ENCODE measurements at places on chromosomes 13 and 19.

DNA sequence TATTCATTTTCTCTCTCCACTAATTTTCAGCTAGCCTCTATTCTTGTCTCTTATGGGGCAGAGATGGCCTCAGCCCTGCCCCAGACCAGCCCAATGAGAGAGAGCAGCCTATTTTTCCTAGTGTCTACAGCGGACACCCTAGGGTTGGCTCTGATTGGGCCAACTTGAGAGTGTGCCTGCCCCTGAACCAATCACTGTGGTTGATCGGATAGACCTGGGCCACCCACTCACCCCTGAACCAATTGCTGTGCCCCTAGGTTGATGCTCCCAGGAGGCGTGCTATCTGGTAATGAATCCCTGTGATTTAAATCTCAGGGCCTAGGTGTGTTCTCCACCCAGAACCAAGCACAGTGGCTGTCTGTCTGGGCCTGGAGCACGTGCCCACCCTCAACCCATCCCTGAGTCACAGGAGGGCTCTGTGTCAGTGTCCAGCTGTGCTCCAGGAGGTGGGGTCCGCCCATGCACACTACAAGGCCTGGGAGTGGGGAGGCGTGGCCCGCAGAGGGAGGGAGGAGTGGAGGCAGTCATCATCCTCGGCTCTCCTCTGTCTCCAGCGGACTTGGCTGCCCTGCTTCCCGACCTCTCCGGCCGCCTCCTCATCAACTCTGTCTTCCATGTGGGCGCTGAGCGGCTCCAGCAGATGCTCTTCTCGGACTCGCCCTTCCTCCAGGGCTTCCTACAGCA is 14.9 kb upstream of the SCN1B start:
- no peak for DNase-seq

GRCh38 chr13:36665630-36666029 is 8.2 kb upstream of the SERTM1 start:
- DNase-seq: no peak

GRCh38 chr13:75906315-75906714 is 270.2 kb downstream of the LMO7 start:
- no peak for DNase-seq

- no peak for DNase-seq
These were observed 15.4 kb upstream of the FAM216B start for GRCh38 chr13:42766016-42766415.

- DNase-seq: no peak
These were observed 89.0 kb upstream of the CSNK1A1L start for GRCh38 chr13:37194428-37194861.

DNA sequence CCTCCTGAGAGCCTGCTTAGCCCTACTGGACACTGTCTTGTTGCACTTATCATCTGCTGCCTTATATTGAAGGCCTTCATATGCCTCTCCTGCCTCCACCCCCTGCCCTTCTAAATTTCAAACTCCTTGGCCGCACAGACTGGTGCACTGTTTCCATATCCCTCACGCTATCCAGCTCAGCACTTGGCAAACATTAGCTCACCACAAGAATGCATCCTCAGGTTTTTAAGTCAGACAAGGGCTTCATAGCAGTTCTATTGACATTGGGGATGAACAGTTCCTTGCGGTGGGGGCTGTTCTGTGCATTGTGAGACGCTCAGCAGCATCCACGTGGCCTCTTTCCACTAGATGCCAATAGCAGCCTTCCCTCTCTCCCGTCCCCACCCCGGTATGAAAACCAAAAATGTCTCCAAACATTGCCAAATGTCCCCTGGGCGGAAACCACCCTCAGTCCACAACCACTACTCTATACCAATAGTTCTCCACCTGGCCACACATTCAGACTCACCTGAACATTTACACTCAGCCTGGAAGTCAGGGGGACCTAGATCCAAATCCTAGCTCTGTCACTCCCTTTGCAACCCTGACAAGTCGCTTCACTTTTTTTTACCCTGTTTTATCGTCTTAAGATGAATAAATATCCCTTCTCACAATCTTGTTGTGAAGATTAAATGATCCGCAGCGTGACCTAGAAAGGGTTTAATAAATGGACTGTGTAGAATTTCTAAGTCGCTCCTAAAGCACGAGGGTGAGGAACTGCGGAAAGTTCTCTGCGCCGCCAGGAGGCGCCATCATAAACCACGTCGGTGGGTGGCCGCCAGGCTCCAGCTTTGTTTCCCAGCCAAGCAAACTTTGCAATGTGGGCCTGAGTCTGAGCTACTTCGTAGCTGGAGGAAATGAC is 3.6 kb upstream of the CEACAM3 start:
- no peak for DNase-seq

- DNase-seq: no peak
These were observed 1.8 kb downstream of the MBD3 start for GRCh38 chr19:1590641-1591397.

DNA sequence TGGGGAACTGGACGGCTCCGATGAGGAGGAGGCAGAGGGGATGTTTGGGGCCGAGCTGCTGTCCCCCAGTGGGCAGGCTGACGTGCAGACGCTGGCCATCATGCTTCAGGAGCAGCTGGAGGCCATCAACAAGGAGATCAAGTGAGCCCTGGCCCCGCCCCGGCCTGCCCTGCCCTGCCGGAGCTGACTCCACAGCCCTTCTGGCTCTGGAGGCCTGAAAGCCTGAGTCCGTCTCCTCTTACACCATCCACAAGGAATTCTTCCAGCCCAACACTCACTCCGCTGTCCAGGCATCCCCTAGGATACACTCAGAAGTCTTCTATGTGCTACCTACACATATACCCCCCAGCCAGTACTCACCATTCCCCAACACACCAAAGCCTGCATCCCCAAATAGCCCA is 17.4 kb downstream of the PPFIA3 start:
- DNase-seq: no peak

DNA sequence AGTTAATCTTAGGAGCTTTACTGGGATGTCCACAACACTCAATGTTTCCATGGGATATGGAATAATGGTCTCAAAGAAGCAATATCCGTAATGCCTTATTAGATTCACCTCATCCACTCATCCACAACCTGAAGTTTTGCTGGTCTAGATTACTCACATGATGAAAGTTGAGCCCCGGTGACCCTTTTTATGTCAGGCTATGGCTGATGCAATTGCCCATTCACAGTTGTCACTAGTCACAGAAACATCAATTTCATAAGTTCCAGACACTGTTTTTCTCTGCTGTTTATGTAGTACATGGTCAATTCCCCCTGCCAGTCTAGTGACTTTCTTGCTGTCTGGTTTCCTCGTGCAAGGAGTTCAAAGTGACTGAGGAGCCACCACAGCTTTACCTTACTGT is 491.2 kb upstream of the ATXN8OS start:
- DNase-seq: no peak

GRCh38 chr13:64371045-64371444 is 2859.1 kb downstream of the PCDH9 start:
- DNase-seq: no peak

DNA sequence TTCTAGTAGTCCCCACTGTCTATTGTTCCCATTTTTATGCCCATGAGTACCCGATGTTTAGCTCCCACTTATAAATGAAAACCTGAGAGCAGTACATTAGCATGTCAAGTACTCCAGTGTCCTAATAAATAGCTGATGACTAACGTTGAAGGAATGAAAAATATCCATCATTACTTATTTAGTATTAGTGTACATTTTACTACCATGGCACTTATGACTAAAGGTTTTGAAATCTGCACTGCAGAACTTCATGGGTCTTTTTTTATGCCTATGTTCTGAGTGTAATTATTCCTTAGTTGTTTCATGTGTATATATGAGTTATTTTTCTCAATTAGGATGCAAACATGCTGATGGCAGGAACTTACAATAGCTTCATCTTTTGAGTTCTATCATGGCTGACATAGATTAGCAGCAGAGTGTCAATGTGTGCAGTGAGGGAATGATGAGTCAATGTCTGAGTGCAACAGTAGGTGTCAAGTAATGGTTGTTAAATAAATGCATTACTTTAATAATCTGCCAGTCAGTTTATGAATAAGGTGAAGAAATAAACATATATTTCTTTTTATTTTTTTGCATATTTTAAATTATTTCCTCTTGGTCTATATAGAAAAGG is 188.4 kb downstream of the ITGBL1 start:
- DNase-seq: no peak

DNA sequence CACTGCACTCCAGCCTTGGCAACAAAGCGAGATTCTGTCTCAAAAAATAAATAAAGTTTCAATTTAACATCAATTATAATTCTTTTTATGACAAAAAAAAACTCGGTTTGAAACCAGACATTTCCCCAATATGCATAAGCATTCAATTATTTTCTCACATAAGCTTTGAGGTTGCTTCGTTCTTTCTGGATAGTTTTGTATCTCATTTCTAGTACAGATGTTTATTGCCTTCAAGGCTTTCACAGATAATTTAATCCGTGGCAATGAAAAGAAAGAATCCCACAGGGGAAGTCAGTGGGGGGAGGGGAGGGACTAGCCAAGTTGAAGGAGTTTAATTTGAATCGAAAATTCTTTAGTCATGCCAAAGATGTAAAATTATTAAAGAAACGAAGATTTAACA is 29.6 kb upstream of the TSC22D1 start:
- DNase-seq: no peak

GRCh38 chr13:48078251-48078656 is 16.6 kb downstream of the MED4 start:
- no peak for DNase-seq

GRCh38 chr19:40174092-40174491 is 17.1 kb upstream of the MAP3K10 start:
- no peak for DNase-seq

GRCh38 chr13:75369981-75370380 is 112.0 kb downstream of the TBC1D4 start:
- DNase-seq: no peak

DNA sequence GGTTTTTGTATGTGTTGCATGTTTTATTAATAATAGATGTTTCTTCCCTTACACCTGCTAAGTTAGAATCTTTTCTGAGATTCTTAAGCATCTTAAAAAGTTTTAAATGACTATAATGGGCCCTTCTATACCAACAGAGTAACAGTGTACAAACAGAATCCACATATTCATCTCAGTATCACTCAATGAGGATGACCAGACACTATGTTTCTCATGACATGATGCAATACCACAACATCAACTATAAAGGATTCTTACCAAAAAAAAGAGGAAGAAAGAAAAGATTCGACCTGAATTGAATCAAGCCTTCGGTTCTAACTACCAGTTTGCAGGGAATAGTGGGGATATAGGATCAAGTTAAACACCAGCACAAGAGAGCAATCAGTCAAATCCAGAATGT is 56.5 kb downstream of the INTS6 start:
- no peak for DNase-seq

GRCh38 chr13:44224450-44225149 is 149.0 kb upstream of the SERP2 start:
- no peak for DNase-seq

Measured in Caco-2 (cell line).